Activated CD8-positive, alpha-beta memory T cell treated with anti-CD3 and anti-CD28 coated beads, Interleukin-2, amount 10 ng/mL, durations not matched to agents 7 days and 5 days (primary cell): ENCODE measurements at places on chromosomes 16 and 17.

DNA sequence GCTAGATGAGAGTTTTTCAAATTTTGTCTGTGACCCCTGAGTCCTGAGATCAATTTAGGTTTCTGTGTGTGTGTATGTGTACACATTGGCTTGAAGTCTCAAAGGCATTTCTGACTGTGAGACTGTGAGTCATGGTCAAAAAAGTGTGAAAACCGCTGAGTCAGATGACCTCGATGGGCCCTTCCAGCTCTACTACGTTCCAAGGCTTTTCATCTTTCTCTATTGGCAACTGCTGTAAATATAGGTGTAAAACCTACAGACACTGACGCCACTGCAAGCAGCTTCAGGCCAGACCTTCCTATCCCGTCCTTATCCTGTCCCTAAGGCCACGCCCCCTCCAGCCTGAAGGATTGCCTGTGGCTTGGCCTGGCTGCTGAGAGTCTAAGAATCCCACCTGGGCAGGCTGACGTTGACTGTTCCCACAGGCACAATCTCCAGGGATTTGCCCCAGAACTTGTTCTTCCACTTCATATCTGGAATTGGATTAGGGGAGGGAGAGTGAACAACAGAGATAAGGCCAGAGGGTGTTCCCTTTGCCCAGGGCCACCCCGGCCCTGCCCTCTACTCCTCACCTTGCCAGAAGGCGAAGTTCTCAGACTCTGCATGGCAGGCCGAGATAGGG is 11.3 kb downstream of the OSBPL7 start:
- peak; percentile 63 for DNase-seq

- no peak for DNase-seq
These were observed 69.0 kb downstream of the PLXDC1 start for GRCh38 chr17:39082482-39082881.

DNA sequence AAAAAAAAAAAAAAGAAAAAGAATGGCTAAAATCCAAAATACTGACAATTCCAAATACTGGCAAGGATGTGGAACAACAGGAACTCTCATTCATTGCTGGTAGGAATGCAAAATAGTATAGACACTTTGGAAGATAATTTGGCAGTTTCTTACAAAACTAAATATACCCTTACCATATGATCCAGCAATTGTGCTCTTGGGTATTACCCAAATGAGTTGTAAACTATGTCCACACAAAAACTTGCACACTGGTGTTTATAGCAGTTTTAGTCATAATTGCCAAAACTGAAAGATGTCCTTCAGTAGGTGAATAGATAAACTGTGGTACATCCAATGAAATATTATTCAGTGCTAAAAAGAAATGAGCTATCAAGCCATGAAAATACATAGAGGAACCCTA is 8.5 kb upstream of the MEIOC start:
- no peak for DNase-seq

- no peak for DNase-seq
These were observed 796 bp downstream of the NPB start for GRCh38 chr17:81902653-81903414.

- no peak for DNase-seq
These were observed 34.3 kb downstream of the PITPNC1 start for GRCh38 chr17:67411397-67411796.

DNA sequence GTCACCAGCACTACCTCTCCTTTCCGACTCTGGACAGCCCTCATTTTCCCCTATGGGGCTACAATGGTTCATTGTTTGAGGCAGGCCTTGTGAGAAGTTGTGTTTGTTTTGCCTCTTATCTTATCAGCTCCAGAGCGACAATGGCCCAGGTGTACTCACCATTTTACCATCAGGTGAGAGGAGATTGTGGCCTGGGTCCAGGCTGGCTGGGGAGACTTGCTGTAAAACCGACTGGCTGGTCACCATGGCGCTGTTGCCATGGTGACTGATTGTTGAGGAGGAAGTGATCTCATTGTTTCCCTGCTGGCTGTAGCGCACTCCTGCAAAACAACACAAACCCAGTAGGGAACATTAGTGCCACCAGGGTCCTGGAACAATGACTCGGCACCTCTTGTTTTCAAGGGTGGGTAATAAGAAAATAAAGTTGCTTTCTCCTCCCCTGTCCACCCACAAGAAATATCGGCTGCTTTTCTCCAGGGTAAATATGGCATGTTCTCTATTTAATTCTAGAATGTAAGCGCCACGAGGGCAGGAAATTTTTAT is 34.4 kb downstream of the HNF1B start:
- no peak for DNase-seq

- DNase-seq: peak; percentile 37
These were observed 10.5 kb downstream of the CCR7 start for GRCh38 chr17:40554646-40555295.

GRCh38 chr16:70743791-70744190 is 57.2 kb downstream of the VAC14 start:
- no peak for DNase-seq

DNA sequence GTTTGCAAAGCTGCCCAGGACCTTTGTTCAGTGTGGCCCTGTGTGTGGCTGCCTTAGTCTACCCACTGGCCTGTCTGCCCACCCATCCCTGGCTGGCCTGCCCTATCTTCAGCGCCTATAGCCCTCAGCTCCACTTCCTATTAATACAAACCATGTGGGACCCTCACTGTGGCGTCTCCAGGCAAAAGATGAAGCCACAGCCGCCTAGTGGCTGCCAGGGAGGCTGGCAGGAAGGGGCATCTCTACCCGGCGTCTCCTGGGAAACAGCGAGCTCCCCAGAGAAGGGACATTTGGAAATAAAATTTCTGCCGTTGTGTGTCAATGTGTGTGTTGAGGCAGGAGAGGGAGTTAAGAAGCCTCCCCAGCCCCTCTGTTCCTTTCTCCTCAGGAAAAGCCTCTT is 31.5 kb downstream of the NEUROD2 start:
- DNase-seq: no peak

- DNase-seq: peak; percentile 69
These were observed at the start of gene ASPHD1 for GRCh38 chr16:29900102-29900887. ASPHD1 (plus strand) TSS chr16:29900488; CDS start chr16:29900972, 484 bp downstream.

- no peak for DNase-seq
These were observed 173.7 kb downstream of the HS3ST3B1 start for GRCh38 chr17:14474591-14474990.

DNA sequence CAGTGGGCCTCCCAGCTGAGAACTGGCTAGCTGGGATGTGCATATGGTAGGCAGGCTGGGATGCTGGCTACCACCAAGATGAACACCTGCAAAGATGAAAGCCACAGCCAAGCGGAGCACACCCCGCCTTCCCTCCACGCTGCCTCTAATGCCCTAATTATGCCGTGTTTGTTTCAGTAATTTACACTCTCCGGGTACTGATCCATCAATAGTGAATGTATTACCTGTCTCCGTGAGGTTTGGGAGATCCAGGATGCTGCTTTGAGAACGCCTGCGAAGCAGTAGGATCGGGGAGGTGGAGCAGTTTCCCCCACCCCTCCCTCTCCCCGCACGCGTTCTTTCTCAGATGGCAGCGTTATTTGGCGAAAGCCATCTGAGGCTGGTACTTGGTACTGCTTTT is 28.9 kb upstream of the GSE1 start:
- DNase-seq: no peak

DNA sequence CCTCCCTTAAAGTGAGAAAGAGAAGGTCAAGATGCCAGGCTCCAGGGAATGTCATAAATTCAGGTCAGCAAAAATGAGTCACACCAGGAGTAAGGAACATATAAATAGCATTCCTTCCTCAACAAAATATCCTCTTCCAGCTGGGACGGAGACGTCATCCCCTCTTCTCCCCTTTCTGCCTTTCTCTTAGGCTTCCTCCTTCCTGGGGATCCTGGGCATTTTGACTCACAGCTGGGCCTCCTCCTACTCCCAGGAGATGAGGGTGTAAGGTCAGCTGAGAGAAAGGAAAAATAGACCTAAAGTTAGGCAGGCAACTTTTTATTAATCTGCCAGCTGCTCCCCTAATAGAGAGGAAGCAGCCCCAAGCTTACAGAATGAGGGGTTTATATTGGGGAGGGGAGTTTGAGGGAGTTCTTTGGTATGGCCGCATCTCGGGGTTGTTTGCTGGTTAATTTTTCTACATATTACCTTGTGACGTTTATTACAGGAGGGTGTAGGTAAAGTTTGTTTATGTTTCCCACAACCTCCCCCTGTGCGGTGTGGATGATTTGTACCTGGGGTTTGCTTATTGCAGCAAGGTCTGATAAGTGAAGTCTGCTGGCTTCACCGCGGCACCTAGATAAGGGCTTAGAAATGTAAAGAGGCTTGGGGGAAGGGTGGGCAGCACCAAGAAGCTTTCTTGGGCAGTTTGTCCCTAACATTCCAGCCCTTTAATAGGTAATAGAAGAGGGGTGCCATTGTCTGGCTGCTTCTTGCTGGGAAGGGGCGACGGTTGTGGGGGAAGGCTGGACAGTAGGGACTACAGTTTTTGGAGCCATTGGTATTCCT is 7.1 kb upstream of the ZNF747 start:
- DNase-seq: no peak

- DNase-seq: peak; percentile 83
These were observed 36.1 kb upstream of the ZC3H18 start for GRCh38 chr16:88533932-88534637.

DNA sequence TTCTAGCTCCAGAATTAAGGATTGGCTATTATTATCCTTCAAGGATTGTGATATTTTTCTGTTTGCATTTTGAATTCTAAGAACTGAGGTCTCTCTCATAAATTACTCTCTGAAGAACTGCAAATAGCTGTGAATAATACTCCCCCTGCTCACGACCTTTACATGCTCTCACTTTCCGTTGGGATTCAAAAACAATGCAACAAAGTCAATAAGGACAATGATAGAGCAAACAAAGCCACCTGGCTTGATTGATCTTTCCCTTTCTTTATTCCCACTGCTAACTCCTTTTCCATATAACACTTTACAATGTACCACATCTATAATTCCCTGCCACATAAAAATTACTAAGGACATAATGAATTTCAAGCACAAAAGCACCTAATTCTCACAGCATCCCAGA is 523.0 kb upstream of the CA10 start:
- no peak for DNase-seq

DNA sequence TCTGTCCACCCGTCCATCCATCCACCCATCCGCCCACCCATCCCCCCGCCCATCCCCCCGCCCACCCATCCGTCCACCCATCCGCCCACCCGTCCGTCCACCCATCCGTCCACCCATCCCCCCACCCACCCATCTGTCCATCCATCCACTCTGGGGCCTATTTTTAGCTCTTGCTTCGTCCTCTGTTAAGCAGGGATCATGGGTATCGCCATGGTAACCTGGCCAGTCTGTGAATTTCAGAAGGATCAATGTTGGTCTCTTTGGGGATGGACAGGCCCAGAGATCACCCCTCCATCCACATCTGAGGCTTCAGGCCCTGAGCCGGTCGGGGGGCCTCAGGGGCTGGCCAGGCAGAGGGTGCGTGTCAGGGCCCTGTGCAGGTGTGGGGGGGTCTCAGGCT is 15.2 kb upstream of the DPEP1 start:
- DNase-seq: no peak

DNA sequence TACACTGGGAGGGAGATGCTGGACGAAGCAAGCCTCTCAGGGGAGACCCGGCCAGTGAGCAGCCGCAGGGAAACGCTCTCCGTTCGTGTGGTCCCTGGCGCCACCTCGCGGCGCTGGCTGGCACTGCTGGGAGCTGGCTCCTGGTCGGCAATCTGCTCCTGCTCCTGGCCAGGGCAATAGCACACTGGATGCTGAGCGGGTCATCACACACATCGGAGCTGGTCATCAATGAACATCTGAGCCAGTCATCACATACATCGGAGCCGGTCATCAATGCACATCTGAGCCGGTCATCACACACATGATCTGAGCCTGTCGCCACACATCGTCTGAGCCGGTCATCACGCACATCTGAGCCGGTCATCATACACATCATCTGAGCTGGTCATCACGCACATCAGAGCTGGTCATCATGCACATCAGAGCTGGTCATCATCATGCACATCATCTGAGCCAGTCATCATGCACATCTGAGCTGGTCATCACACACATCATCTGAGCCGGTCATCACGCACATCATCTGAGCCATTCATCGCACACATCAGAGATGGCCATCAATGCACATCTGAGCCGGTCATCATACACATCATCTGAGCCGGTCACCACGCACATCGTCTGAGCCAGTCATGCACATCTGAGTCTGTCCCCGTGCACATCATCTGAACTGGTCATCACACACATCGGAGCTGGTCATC is 217.3 kb downstream of the RBFOX3 start:
- peak; percentile 68 for DNase-seq

DNA sequence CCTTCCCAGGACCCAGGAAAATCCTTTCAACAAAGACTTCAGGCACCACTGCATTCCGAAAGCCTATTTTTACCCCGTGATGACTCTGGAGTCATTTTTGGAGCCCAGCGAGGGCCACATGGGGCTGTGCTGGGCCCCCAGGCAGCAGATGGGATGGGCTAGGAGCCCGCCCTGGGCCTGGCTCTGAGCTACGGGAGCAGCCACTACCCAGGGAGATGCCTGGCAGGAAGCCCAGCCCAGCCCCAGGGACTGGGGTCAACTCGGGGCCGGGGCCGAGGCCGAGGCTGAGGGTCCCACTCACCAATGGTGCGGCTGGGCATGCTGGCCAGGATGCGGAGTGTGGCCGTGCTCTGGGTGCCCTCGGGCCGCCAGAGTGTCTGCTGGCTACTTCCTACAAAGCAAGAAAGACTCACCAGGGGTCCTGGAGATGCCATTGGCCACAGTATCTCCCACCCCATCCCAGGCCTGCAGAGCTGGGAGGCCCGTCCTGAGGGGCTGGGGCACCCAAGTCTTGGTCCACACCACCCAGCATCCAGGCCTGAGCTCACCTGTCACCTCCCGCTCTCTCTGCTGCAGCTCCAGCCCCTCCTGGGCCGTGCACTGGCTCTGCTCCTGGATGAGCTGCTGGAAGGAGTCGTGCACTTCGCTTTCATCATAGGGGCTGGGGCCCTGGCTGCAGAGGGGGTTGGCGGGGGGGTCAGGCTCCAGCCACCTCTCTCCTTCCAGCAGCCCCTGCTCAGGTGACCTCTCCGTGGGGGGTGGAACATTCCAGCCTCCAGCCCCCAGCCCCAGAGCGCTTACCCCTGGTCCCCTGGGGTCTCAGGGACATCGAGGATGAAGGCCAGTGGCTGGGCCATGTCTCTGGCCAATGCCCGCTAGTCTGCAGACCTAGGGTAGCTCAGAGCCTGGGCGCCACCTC is 2.3 kb downstream of the TMC6 start:
- no peak for DNase-seq

DNA sequence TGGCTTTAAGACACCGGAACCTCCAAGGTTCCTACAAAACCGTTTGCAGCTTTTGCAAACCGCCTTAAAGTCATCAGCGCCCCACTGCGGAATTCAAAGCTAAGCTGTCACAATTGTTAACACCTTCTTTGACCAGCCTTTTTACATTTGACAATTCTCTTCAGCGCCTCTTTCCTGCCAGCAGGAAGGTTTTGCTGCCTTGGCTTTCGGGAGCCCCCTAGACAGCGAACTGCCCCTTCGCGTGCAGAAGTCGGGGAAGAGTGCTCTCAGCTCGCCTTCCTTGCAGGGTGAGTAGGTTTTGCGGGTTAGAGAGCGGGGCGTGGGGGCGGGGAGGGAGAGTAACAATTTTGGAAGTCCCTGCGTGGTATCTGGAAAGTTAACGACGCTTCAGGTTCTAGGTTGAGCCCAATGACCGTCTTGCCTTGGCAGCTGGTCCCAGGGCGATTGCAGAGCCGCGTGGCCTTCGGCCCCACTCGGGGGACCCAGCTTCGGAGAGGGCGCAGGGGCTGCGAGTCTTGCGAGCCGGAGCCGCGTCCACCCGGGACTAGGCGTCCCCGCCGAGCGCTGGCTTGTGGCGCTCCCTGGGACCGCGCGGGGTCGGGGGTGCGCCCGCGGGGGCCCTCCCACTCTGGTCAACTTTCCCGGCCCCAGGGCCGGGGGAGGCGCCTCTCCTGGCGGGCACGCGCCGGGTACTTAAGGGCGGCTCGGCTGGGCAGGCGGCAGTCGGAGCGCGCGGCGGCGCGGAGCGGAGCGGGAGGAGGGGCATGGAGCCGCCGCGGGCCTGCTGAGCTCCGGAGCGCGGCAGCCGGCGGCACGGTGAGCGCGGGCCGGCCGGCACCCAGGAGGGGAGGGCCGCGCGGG is at the start of gene HAS3:
TSS of gene HAS3 (plus strand) at position 153 of the 861 bp plus-strand sequence. CDS start 3,743 bp downstream, outside the sequence.
- peak; percentile 59 for DNase-seq
